Stimulated activated CD4-positive, alpha-beta T cell treated with anti-CD3 and anti-CD28 coated beads, Interleukin-4, amount 100 ng/mL, for 1 hour (primary cell): ENCODE measurements at places on chromosomes 2 and 18.

DNA sequence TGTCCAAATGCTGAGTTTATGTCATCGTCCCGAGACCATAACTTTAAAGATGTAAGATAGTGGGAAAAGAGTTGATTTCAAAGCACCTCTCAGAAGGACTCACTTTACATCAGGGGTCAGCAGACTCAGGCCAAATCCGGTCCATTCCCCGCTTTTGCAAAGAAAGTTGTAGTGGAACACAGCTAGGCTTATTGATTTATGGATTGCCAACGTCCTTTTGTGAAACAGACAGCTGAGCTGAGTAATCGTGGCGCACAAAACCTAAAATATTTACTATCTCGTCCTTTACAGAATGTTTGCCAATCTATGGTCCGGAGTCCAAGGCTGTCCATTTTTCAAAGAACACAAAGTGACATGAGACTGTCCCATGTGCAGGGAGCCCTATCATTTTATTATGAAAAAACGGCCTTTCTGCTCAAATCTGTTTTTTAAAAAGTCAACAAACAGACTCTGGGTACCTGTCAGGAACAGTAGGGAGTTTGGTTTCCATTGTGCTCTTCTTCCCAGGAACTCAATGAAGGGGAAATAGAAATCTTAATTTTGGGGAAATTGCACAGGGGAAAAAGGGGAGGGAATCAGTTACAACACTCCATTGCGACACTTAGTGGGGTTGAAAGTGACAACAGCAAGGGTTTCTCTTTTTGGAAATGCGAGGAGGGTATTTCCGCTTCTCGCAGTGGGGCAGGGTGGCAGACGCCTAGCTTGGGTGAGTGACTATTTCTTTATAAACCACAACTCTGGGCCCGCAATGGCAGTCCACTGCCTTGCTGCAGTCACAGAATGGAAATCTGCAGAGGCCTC is at the start of gene IL1RN:
TSS of gene IL1RN (plus strand) at position 754 of the 801 bp plus-strand sequence. CDS start at position 781, 27 bp downstream.
- no peak for DNase-seq

- DNase-seq = no peak
Measured at GRCh38 chr2:241302759-241303651, 12.5 kb downstream of the HDLBP start.

DNA sequence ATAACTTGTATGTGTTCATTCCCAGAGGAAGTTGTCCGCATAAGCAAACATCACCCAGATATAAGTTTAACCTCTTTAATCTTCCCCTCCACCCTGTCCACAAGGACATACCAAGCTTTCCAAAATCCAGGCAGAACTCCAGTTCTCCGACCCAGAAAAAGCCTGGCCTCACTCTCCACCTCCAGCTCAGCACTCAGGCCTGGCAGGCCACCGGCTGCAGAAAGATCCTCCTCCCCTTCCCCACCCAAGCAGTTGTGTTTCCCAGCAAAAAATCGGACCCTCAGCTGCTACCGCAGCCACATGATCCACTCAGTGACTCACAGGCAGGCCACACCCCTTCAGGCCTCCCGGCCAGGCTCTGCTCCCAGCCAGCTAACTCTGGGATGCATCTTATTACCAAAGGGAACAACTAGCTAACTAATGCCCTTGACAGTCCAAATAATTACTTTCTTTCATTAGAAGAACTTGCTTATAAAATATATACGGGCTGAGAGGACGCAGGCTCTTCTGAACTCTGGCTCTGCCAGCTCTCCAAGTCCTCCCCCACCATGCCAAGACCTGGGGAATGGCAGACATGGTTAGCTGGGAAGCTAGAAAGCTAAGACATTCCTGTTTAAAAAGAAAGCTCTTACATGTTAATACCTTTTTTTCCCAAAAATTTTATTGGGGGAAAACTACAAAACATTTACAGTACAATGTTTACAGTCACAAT is 4.5 kb downstream of the ZFP36L2 start:
- peak; percentile 50 for DNase-seq

GRCh38 chr2:226797989-226798421 is 1.6 kb downstream of the IRS1 start:
- no peak for DNase-seq

DNA sequence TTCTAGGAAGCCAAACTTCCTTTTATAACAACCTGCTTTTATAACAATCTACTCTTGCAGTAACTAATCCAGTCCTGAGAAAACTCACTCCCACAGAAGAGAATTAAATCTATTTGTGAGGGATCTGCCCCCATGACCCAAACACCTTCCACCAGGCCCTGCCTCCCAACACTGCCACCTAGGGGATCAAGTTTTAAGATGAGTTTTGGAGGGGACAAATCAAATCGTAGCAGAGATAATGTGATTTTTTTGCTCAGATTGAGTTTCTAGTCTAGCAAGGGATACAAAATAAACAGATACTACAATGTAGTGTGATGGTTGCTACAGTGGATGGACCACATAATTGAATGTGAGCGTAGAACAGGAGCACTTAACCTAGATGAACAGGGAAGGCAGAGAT is 52.2 kb downstream of the NCOA1 start:
- DNase-seq = no peak

GRCh38 chr2:231985823-231986261 is 24.3 kb downstream of the DIS3L2 start:
- no peak for DNase-seq

DNA sequence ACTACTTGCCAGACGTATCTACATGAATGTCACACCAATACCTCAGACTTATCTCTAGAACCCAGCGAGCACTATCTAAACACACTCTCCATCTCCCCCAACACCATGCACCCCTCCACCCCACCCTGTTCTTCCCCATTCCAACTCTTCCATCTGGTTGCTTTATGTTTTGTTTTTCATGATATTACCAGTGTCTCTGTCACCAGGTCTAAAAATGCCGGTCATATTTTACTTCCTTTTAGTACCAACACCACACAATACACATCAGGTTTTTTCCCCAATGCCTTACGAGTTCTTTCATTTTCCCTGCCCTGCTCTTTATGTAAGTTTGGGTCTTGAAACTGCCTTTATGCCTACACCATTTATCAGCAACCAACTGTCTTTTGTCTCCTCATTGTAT is 10.2 kb upstream of the ITGA4 start:
- DNase-seq = no peak

DNA sequence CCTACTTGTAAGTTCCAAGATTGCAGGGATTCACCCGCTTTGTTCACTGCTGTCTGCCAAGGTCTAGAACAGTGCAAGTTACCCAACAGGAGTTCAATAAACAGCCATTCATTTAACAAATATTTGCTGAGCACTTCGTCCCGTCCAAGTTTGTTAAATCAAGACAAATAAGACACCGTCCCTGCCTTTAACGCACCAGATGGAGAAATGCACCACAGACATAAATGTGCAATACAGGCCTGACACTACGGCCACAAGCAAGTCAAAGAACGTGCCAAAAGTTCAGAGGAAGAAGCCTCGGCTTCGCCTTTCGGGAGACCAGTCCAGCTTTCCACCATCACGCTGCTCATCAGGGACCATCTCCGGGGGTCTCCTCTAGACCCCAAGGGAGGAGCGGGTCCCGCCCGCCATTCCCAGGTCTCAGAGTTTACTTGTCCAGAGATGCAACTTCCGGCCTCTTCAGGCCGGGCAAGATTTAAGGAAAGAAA is 429 bp downstream of the C2orf76 start:
- no peak for DNase-seq

GRCh38 chr2:128997166-128997866 is 678.6 kb upstream of the HS6ST1 start:
- no peak for DNase-seq

GRCh38 chr18:12015416-12016062 is 34.2 kb downstream of the IMPA2 start:
- DNase-seq = no peak

- no peak for DNase-seq
Measured at GRCh38 chr2:235879116-235879515, 289.1 kb downstream of the GBX2 start.

GRCh38 chr18:44851856-44852621 is 171.4 kb downstream of the SETBP1 start:
- DNase-seq = no peak

DNA sequence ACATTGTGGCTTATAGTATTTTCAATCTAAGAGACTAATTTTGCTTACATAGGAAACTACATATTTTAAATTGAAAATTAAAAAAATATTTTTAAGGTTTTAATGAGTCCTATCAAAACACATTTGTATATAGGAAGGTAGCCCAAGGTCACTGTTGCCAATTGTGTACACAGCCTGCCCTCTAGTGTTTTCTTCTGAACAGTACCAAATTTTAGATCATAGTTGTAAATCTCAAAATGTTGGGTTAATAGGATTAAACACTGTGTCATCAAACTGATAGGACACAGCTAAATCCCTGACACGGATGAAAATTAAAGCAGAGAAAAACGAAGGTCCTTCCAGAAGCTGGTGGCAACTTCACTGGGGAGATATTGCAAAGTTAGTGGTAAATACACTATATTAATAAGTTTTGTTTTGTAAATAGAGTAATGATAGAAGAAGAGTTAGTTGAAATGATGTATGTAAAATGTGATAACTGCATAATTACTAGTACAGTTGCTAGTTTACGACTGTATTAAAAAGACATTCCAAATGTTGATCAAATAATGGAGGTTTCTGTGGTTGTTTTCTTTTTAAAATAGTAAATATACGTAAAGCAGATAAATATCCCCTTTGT is 19.7 kb downstream of the CLUL1 start:
- DNase-seq = no peak
